ENCODE measurements at places on chromosomes 12 and 14.

- DNase-seq, result peak; percentile 22
Measured at GRCh38 chr14:103121846-103122584, 1.2 kb upstream of the TNFAIP2 start.

- no peak for DNase-seq
Measured at GRCh38 chr14:104461676-104462449, 117.7 kb upstream of the C14orf180 start.

DNA sequence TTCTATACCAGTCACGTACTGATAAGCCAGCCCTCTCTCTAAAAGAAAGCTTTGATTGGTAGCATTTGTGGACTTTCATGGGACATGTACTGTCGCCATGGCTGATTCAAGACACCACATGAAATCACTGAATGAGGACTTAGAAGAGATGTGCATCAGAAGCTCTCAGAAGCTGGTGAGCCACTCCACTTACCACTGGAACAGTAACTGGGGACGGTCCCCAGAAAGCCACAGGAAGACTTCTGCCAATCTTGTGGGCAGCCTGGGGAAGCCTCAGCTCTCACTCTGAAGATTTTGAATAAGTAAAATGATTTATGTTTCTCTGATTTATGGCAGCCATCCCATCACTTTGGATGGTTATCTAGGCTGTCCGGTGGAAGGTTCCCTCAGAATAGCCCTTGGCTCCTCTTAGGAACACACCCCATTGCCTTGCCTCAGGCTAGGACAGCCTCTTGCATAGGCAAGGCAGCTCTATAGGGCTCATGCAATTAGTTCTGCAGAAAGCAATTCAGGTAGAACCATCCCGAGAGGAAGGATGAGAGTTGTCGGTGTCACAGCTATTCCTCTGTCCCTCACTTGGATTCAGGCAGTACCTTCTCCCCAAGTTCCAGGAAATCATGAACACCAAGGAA lies 9.8 kb downstream of the DHRS1 start:
- no peak for DNase-seq

- no peak for DNase-seq
Measured at GRCh38 chr12:10511756-10512355, 6.2 kb downstream of the EIF2S3B start.

GRCh38 chr12:24950231-24950834 lies 1.4 kb upstream of the BCAT1 start:
- DNase-seq, result no peak

- DNase-seq, result no peak
Measured at GRCh38 chr14:20416223-20416622, 2.9 kb upstream of the TEP1 start.

- peak; percentile 84 for DNase-seq
Measured at GRCh38 chr12:123050331-123050831, 69.9 kb downstream of the ARL6IP4 start.

DNA sequence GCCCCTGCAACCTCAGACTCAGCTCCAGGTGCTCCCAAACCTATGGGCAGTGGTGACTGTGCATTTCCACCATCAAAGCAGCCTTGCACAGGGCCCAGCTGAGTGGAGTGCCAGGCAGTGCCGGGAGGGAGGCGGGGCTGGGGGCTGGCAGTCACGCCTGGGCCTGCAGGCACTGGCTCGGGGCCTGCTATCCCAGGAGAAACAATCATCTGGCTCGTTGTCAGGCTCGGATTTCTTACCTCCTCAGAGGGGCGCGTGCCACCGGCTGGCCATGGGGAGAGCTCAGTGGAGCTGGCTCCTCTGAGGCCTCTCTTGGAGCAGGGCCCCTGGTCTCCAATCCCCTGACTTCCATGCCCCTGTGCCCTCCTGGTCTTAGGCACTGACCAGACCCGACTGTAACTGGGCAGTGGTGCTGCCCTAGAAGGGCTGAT lies 20.2 kb upstream of the PPP1R13B start:
- peak; percentile 51 for DNase-seq

GRCh38 chr12:117481470-117481869 lies 120.0 kb upstream of the NOS1 start:
- no peak for DNase-seq

- no peak for DNase-seq
Measured at GRCh38 chr14:76729953-76730505, 31.2 kb upstream of the VASH1 start.

- DNase-seq, result no peak
Measured at GRCh38 chr14:45673420-45673819, 420.4 kb upstream of the MIS18BP1 start.

DNA sequence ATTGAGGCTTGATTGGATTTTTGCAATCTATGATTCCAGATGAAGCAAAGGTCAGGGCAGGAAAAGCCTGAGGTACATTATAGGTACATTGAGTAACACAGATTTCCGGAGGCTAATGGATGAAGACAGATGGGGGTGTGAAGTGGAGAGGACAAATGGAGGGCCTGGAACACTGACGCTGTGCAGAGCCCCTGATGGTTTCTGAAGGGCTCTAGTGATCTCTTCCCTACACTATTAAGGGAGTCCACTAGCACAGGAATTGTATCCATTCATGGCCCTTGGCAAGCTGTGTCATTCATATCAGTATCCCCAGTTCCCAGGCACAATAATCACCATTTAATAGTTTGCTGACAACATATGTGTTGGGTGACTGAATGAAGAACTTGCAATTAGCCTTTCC lies 284.8 kb downstream of the ITPR2 start:
- DNase-seq, result no peak

- no peak for DNase-seq
Measured at GRCh38 chr14:24339284-24340151, at the start of gene RIPK3. Gene RIPK3, minus strand, starts transcription at chr14:24339991. Its CDS starts 165 bp downstream, at chr14:24339826.

GRCh38 chr12:100468126-100468525 lies 5.5 kb upstream of the NR1H4 start:
- no peak for DNase-seq

GRCh38 chr12:12819752-12820311 lies 6.7 kb downstream of the DDX47 start:
- DNase-seq, result peak; percentile 72

DNA sequence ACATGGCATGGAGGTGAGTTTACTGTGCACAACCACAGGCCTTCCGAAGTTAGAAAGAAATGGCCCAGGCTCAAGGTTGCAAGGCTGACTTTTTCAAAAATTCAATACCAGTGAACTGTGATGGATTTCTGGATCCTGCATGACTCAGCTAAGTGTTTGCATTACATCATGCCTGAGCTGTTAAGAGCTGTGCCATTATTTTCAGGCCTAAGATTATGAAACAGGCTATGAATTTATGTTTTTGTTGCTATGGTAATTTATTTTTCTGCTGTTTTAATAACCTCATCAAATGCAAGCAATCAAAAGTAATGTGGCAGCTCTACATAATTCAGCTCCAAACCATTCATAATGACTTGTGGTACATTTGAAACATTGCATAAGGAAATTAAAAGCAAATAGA lies 457.7 kb upstream of the TMEM132C start:
- peak; percentile 12 for DNase-seq

GRCh38 chr12:113853491-113853890 lies 112.6 kb downstream of the RBM19 start:
- peak; percentile 52 for DNase-seq

GRCh38 chr14:100565650-100566049 lies 21.6 kb downstream of the BEGAIN start:
- no peak for DNase-seq

DNA sequence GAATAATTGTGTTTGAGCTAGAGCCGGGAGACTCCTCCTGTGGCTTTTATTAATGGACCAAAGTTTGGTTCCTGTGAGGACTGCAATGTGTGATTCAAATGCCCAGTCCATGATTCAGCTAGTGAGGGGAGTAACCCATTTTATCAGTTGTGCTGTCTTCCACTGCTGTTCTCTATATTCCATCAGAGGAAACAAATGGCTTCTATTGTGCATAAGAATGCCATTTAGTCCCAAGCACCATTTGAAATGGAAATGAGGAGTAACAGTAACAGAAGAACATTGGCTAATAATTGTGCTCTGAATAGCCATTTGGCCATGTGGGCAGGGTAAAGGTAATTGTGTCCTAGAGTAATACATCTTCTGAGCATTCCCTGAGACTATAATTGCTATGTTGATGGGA lies 642.7 kb downstream of the DIO2 start:
- DNase-seq, result no peak

Data from cerebellar cortex (tissue), 1 donor.